Cerebellar nuclear complex (tissue), 1 donor: ENCODE measurements at places on chromosomes 4 and X.

DNA sequence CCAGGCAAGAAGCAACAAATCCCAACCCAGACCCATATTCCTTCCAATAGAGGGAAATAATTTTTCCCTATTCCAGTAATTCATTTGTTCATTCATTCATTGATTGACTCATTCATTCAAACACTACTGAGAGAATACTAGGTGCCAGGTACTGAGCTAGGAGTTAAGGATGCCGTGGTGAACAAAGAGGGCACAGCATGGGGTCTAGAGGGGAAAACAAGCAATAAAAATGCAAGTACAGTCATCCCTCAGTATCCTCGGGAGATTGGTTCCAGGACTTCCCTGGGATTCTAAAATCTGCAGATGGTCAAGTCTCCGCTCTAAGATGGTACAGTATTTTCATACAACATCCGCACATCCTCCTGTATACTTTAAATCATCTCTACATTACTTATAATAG is 18.7 kb downstream of the RASGEF1B start:
- DNase-seq, result no peak

DNA sequence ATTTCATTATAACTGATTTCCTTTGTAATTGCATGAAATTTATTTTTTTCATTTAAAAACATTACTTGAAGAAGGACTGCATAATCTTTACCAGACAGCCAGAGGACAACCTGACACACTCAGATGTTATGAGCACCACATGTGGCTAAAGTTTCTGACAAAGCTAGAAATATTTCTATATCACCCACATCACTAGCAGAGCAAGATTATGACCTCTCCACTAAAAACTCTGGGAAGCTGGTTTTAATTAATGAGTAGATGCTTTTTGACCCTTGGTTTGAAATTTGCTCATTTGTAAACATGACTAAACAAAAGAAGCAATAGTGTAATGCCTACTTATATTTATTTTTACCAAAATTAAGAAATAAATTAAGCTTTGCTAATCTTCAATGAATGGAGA is 661.5 kb upstream of the EPHA5 start:
- DNase-seq, result no peak

DNA sequence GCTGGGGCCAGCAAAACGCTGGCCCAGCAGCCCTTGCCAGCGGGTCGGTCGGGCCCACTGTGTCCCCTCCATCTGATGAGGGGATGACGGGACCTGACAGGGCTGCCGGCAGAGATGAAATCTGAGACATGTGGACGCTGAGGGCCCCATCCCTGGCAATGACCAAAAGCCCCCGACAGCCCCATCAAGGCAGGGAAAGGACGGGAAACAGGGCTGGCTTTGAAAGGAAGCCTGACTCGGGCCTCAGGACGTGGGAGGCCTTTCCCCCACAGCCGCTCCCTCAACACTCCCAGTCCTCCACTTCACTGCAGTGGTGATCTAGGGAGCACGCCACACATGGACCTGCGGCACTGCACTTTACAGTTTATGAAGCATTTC is 202.4 kb downstream of the AFAP1 start:
- DNase-seq, result no peak

DNA sequence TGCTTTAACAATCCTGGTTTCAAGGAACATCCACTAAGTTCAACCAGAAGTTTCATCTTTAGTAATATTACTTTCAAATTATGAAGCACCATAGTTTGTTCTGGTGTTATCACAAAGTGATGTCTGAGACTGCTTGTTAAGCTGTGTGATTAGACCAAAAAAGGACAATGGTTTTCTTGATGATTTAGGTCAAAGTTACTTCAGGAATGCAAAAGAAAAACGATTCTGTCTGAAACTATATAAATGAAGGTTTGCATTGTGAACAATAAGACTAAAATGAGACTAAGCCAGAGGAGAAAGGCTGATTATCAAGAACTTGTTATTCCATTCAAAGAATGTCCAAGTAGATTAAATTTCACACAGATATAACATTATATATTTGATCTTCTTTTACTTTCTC is 122.4 kb upstream of the ETNPPL start:
- DNase-seq, result no peak

DNA sequence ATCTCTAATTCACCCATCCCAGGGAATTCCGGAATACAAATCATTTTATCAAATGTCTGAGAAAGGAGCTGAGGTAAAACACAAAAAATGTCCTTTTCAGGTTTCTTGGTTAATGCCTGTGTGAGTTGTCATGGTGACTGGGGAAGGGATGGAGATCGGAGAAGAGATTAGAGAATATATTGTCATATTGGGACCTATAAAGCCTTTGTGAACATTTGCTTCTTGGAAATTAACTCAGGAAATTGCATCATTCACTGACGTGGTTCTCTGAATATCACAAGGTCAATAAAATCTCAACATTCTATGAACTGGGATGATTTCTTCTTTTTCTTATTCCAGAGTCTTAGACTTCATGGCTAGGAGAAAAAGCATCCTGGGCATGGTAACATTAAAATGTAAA is 174.8 kb upstream of the GLRA2 start:
- no peak for DNase-seq

- no peak for DNase-seq
Measured at GRCh38 chr4:89316211-89316610, 8.6 kb upstream of the GPRIN3 start.

DNA sequence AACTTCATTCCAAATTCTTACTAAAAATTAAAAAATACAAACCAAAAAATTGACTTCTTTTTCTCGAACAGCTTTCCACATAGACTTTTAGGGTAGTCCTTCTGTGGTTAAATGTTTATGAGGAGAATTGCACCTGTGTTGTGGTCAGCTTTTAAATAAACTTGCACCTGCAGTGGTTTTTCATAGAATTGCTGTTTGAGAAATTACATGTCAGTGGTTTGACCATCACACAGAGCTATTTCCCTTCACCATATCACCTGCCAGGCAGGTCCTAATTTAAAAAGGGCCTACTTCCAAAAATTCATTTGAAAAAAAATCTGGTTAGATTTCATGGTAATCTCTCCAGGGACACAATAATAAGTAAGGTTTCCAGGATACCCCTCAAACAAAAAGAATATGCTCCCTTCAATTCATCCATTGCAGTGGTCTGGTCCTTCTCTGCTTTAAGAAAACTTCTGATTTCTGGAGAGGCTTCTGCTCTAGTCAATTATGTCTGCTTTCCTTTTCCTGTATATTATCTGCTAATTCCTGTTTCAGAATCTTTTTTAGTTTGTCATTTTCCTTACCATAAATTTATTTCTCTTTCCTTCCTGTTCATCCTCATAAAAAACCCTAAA is 9.8 kb upstream of the UTP3 start:
- DNase-seq, result no peak

DNA sequence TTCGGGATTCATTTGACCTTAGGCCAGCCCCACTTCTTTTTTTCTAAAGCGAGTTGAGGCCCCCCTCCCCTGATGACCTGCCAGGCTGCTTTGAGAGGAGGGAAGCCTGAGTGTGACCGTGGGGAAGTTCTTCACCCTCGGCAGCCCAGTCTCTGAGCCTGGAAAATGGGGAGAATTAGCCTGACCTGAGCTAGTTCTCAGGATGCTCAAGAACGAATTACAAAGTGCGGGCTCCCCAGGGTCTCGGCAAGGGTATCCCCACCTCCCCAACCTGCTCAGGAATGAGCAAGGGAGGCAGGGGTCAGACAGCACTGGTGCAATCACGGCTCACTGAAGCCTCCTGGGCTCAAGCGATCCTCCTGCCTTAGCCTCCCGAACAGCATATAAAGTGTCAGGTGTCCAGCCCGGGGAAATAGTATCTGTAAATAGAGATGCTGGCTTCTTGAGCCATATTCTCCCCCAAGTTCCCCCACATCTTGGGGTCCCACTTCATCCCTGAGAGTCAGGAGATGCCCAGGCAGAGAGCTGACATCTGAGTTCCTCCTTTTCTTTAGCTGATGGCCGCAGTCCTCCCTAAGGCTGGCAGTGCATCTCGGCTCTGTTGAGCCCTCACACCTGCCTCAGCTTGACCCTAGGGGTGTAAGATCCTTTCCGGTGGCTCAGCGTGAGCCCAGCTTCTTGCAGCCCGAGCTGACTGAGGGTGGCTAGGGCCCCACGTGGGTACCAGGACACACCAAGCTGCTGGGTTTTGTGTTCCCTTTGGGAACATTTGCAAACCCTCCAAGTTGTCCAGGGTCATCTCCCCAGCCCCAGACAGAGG is 1.6 kb downstream of the DUSP9 start:
- DNase-seq, result no peak

DNA sequence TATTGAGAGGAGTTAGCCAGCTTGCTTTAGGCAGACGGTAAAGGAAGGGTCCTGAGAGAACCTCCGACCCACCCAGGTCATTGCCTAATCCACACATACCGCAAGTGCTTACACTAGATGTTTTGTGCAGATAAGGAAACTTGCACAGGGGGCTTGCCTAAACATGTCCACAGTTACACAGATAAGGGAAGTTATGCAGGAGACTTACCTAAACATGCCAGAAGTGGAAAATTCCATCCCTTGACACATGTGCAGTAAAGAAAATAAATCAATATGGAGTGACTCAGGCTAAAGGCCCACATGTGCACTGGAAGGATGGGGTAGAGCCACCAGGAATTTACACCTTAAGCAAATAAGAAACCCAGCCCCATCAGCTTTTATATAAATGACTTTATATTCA is 232.8 kb upstream of the HDX start:
- DNase-seq, result no peak

GRCh38 chr4:98542011-98542410 is 116.4 kb downstream of the TSPAN5 start:
- DNase-seq, result no peak

DNA sequence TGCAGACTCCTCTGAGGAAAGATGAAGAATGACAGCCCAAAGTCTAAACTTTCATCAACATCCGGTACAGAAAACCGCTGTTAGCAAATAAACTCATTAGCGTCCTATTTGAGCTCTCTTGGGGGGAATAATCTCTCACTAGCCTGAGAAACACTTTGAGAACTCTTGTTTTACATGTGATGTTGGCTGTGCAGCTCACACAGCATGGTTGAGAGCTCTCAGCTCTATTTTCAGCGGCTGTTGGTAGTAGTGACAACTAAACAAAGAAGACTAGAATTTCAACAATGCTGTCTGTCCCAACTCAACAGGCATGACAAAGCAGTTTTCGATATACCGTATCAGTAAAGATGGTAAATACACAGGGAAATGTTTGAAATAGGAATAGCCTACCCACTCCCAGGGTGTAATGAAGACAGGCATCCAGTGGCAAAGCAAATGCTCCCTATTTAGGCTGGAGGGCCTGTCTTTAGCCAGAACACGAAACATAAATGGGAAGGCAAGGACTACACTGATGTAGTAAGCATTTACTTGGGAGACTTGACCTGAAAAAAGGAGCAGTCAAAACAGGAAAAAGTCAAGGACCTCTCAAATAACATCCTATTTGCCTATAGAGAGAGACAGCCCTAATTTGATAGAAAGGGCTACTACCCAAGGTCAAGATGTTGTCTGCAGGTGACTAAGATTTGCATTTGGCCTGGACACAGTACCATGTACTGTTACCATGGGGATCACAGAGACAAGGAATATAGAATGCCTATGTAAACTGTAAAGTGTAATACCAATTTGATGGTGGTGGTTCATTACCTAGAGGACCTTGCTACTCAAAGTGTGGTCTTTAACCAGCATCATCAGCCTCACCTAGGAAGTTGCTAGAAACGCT is 60.4 kb downstream of the PPEF2 start:
- no peak for DNase-seq

GRCh38 chr4:186326391-186326790 is 60.4 kb downstream of the F11 start:
- no peak for DNase-seq

GRCh38 chrX:131739823-131740222 is 195.9 kb downstream of the OR13H1 start:
- no peak for DNase-seq

- no peak for DNase-seq
Measured at GRCh38 chr4:185017964-185018772, at the start of gene HELT. Gene HELT, plus strand, starts transcription at chr4:185018490. Its CDS starts 439 bp downstream, at chr4:185018929.

GRCh38 chr4:34280131-34280530 is 1964.2 kb downstream of the ARAP2 start:
- DNase-seq, result no peak
